Activated CD8-positive, alpha-beta memory T cell treated with anti-CD3 and anti-CD28 coated beads, Interleukin-2, amount 10 ng/mL, durations not matched to agents 7 days and 5 days (primary cell): ENCODE measurements at places on chromosomes 12 and 14. TPM values are rescaled to one million over a fixed set of nuclear protein-coding genes. Genes with fewer than 3 reads are reported as not detected.
A peak's percentile ranks its signal among the peaks of the same experiment; 100 is the strongest.

GRCh38 chr12:112752303-112752702, 39.2 kb upstream of the RPH3A start:
- no peak for DNase-seq

DNA sequence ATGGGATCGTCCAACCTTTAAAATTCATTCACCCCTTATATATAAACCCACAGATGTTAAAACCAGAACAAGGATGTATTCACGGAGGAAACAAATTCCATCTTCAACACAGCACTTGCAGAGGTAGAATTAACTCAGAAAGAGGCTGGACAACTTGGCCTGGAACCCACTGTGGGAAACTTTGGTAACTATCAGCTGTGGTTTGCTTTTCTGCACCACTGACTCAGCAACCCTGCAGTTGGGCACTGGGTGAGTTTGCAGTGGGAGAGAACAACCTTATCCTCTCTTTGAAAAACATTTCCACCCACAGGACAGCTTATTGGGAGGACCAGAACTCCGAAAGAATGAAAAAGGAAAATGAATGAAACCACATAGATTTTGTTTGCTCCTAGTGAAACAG, 66.3 kb downstream of the ZNF664 start:
- no peak for DNase-seq

DNA sequence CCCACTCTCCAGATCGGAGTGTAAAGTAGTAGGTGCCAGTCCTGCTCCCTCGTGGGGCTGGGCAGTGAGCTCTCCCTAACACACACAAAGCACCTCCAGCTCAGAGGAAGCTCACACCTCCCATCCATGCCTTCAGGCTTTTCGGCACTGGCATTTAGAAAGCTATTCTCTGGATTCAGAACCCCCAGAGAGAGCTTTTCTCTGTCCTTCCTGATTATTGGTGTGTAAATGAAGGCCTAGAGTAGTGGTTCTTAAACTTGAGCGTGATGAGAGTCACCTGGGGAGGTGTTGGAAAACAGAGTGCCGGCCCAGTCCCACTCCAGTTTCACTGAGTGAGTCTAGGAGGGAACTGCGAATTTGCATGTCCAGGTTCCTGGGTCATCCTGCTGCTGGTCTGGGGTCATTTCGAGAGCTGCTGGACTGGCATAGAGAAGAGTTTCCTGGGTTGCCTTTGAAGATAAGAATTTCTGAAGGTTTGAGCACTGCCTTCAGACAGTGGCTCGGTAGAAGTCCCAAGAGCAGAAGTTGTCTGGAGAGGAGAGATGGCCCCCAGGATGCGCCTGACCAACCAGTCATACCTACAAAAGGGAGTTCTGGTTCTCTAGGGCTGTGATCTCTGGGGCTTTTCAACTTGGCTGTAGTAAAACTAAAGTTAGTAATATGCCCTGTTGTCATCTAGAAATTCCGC, 15.1 kb downstream of the CD9 start:
- no peak for DNase-seq

DNA sequence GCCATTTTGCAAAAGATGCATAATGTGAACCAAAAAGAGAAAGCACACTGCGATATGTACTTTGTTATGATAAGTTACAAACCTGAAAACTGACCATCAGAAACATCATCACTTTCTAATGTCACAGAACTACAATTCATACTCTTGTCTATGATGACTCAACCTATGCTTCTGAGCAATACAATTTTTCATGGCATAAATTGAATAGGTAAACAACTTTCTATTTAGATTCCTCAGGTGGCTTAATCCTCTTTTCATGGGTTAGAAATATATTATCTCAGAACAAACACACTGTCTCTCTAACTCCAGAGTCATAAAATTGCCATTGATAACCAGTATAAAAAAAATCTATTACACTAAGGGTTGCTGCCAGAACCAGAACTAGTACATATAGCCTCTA, 1715.0 kb upstream of the FLRT2 start:
- no peak for DNase-seq

- DNase-seq, result no peak
Observed at GRCh38 chr14:81465507-81466228, 65.5 kb upstream of the STON2 start.

- peak; percentile 82 for DNase-seq
Observed at GRCh38 chr14:99395909-99396530, 84.6 kb downstream of the SETD3 start.

DNA sequence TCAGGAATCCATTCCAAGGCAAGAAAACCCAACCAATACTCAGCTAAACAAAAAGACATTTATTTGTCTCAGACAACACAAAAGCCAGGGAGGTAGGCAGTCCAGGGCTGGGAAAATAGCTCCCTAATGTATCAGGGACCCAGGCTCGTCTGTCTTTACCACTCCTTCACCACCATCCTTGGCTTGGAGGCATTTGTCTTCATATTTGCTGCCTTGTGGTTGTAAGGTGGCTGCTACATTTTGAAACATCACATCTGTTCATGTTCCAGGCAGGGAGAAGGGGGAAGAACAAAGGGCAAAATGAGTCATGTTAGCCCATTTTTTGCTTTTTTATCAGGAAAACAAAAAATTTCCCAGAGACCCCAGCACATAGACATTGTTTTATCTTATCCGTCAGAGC, 44.8 kb upstream of the PCED1B start:
- no peak for DNase-seq

ZBTB42 gene
- 4.9 TPM for total RNA-seq

GAS2L3 gene
- 2.6 TPM for total RNA-seq

BBOF1 gene
- 1.1 TPM for total RNA-seq

MEG3 gene
- total RNA-seq, result not detected
